ENCODE measurements at places on chromosomes 13 and 19. TPM values are rescaled to one million over a fixed set of nuclear protein-coding genes. Genes with fewer than 3 reads are reported as not detected.

- no peak for DNase-seq
These were observed 8.3 kb downstream of the LCP1 start for GRCh38 chr13:46173656-46174055.

DNA sequence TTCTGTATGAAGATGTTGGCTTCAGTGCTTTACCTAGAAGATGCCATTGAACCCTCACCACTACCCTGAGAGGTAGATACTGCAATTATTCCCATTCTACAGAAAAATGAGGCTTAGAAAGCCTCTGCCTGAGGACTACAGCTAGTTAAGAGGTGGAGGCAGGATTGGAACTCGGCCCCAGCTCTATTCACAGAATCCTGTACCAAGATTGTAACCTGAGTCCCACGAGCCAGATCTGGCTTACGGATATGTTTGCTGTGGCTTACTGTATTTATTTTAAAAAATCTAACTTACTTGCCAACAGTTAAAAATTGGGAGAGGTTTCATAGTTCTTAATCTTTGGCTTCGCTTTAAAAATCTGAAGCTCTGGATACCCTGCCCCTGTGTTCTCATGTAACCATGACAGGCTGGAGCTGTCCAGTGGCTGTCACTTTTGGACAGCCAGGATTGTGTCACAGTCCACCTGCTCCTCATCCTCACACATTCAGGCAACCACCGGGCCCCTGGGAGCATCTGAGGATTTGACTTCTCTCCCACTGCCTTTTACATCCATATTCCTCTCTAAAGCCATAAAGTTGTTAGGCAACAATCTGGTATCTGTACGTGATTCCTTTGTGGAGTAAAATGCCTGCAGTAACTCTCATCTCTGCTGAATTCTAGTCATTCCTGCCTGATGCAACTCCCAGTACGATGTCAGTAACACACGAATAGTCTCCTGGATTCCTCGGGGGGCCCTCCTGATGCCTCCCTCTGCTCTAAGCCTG lies 160.8 kb upstream of the SERP2 start:
- DNase-seq, result no peak

- no peak for DNase-seq
These were observed at the start of gene C19orf38 for GRCh38 chr19:10848230-10848856. C19orf38 (plus strand) TSS chr19:10848415; CDS start chr19:10848509, 94 bp downstream.

DNA sequence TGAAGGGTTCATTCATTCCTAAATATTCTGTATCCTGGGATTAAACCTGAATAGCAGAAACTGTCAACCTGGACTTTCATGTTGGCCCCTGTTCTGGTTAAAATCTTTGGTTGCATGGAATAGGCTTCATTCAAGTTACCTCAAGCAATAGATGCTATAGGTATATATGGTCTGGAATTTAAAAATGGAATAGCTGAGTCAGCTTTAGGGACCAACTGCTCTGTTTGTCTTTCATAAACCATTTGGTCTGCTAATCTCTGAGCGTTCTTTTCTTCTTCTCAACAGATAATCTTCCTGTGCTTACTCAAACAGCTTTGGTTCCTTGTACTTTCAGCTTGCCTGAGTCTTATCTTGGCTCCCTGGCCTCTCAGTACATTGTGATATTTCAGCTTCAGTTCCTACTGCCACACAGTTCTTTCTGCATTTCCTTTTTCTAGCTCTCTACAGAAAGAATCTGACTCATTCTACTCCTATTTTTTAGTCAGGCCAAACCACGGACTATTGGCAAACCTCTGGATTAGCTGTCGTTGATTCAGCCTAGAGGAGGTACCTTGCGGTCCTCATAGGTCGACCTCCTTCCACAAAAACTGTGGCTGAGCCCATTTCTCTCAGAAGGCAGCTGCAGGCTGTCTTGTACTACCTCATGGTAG lies 35.9 kb upstream of the MAB21L1 start:
- DNase-seq, result no peak

- DNase-seq, result peak; percentile 73
These were observed 3.2 kb upstream of the POLR2E start for GRCh38 chr19:1098177-1099051.

- DNase-seq, result no peak
These were observed 51.9 kb upstream of the SLC15A1 start for GRCh38 chr13:98804336-98804855.

- DNase-seq, result peak; percentile 60
These were observed 3.7 kb upstream of the CLPTM1 start for GRCh38 chr19:44951179-44952159.

- DNase-seq, result no peak
These were observed 14.4 kb upstream of the CEBPA start for GRCh38 chr19:33316541-33317264.

DNA sequence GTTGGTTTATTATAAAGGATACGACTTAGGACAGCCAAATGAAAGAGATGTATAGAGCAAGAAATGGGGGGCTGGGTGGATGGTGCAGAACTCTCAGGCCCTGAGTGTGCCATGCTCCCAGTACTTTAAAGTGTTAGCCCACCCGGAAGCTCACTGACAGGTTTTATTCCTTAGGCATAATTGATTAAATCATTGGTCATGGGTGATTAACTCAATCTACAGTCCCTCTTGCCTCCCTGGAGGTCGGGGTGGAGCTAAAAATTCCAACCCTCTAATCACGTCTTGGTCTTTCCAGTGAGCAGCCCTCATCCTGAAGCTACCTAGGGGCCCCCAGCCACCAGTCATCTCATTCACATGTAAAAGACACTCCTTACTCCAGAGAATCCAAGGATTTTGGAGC lies 9.9 kb upstream of the LEUTX start:
- DNase-seq, result no peak

- no peak for DNase-seq
These were observed 113.2 kb downstream of the ESD start for GRCh38 chr13:46683676-46684260.

DNA sequence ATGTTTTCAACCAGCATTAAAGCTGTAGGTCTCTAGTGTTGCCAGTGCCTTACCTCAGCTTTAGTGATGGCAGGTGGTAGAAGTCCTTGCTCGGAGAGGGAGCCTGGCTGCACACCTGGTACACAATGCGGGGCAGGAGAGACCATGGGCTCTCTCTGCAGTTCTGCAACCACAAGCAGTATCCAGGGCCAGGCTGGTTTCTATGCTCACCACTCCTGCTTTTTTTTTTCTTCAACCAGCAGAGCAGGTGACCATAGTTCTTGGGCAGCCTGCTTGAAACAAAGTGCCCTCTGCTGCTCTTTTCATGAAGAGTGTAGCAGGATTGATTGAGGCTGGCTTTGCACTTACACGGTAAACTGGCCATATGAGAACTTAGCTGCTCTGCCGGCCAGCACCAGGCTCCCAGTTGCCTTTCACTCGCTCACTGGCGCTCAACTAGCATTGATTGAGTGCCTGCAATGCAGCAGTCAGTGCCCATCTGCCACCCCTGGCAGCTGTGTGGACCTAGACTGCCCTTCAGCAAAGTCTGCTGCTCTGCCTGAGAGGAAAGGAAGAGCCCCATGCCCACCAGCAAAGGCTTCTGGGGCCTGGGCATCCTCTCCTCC lies 4.4 kb upstream of the CHAMP1 start:
- DNase-seq, result no peak

- DNase-seq, result peak; percentile 22
These were observed 32.6 kb downstream of the TFDP1 start for GRCh38 chr13:113616991-113617749.

DNA sequence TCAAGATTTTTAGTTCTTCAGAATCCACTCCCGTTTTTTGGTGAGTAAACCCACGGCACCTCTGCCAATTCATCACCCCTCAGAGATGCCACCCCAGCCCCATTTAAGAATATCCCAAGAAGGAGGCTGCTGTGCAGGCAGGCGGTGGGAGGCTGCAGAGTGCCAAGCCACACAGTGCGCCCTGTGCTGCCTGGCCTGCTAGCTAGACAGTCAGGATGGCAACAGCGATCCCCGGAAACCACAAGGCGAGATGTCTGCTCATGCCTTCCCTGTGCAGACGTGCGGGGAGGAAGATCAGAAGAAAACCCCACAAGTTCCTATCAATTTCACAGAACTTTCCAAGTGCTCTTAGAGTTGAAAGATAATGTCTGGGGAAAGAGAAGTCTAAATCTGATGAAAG lies 64.8 kb upstream of the GPR183 start:
- DNase-seq, result no peak

DNA sequence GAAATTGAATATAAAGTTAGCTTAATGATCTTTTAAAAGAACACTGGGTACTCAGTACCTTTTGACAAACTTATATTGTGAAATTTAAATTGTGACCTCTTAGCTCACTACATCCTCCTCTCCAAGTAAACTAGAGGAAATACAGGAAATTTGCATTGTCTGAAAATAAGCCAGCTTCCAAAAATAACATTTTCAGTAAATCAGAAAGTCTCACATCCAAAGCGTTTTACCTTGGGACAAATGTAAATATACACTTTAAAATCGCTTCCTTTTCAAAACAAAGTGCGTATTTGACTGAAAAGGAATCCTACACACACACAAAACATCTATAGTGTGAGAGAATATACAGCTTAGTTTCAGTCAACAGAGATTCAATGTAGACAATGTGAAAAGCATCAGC lies 2.1 kb upstream of the EFNB2 start:
- DNase-seq, result no peak

DNA sequence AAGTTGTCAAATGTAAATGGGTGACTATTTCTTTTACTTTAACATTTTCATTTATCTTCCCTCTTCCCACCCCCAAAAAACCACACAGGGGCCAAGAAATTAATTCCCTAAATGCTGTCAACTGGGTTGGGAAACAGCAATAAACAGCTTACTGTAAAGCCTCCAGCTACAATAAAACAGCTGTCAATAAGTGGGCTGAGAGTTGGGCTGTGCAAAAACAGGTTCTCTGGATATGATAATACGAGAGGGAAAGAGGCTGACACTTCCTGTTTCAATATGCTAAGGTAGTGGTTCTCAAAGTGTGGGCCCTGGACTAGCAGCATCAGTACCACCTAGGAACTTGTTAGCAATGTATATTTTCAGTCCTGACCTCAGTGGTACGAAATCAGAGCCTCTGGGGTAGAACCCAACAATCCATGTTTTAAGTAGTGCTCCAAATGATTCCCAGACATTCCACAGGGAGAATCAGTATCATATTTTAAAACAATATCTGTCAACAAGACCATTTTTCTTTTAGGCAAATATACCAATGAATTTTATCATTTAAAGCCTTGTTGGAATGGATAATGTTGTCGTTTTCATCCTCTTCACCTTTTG lies 8.4 kb downstream of the PCDH9 start:
- DNase-seq, result no peak

- no peak for DNase-seq
These were observed 9.0 kb upstream of the ATXN8OS start for GRCh38 chr13:70098669-70099068.

DNA sequence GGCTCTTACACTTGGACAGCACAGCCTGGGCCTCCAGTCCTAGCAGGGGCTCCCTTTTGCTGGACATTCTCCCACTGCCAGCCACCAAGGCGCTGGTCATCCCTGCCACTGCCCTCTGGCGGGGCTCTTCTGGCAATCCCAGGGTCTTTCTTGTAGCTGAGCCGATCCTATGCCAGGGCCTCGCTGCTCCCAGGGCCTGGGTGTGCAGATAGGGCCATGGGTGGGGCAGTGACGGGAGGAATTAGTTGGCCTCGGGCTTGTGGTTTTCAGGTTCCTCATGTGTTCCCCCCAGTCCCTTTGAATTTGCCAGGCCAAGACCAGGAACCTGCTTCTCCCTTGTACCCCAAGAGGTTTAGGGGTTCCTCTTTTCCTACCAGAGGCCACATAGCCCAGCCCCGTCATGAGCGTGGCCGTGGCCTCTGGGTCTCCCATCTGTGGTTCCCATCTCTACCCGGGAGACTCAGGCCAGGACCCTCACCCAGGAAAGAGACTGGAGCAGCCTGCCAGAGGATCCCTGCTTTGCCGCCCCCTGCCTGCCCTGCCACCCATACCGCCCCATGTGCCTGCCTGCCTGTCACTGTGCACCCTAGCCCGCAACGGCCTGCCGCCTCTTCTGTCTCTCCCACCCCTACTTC lies 26.2 kb downstream of the TMED1 start:
- DNase-seq, result no peak

GRCh38 chr13:111904701-111905608 lies 162.0 kb upstream of the SOX1 start:
- DNase-seq, result no peak

- no peak for DNase-seq
These were observed 21.2 kb upstream of the CPB2 start for GRCh38 chr13:46126056-46126455.

- no peak for DNase-seq
These were observed 12.7 kb downstream of the C19orf12 start for GRCh38 chr19:29702161-29702962.

GRCh38 chr13:100502446-100502845 lies 86.1 kb downstream of the GGACT start:
- DNase-seq, result no peak

DNA sequence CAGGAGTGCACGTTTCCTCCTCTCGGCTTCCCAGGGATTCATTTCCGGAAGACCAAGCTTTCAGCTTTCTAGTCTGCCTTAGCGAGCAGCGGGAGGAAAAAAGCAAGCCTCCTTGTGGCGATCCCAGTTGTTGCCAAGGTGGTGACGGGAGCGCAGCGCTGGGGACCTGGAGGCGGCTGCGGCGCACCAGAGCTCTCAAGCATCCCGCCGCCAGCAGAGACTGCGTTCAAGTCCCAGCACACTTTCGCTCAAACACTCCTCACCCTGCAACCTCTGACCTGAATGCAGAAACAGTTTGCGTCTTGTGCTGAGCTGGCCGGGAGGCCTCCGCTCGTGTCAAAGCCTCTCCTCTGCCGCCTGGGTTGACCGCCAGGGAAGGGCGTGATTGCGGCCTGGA lies 4.9 kb downstream of the GSX1 start:
- no peak for DNase-seq

DNA sequence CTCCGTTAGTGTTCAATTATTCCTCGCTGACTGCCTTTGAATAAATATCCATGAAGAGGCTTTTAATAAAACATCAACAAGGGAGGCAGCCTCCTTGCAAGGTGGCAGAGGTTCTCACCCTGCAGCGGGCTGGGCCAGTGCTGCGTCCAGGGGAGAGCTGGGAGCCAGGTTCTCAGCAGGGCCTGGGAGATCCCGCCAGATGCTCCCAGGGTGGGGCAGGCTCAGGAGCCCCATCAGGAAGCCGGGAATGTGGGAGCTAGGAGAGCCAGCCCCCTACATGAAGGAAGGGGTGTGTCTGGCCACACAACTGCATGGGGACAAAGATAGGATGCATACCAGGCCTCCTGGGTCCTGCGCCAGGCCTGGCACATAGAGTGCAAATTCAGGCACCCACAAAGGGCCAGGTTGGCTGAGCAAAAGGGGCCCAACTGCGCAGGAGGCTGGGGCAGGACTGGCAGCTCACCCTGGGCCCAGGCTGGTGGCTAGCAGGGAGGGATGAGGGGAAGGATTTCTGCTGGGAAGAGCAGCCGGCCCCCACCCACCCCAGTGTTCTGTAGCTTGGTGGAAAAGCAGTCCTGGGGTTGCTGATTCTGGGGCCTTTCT lies 22.8 kb downstream of the VSTM2B start:
- DNase-seq, result no peak

Gene CACNA1A
- not detected for total RNA-seq

Gene BORCS8
- 32.9 TPM for total RNA-seq

Gene PPP1R12C
- 63.4 TPM for total RNA-seq

Gene NBEA
- 0.51 TPM for total RNA-seq

Gene ACTMAP
- total RNA-seq, result 5.2 TPM

All from Caki2 (cell line).